Stimulated activated CD4-positive, alpha-beta T cell treated with anti-CD3 and anti-CD28 coated beads, Interleukin-1b, Interleukin-23, amount 100 ng/mL, for 4 hours (primary cell): ENCODE measurements at places on chromosomes 6 and 20.
A peak's percentile ranks its signal among the peaks of the same experiment; 100 is the strongest.

DNA sequence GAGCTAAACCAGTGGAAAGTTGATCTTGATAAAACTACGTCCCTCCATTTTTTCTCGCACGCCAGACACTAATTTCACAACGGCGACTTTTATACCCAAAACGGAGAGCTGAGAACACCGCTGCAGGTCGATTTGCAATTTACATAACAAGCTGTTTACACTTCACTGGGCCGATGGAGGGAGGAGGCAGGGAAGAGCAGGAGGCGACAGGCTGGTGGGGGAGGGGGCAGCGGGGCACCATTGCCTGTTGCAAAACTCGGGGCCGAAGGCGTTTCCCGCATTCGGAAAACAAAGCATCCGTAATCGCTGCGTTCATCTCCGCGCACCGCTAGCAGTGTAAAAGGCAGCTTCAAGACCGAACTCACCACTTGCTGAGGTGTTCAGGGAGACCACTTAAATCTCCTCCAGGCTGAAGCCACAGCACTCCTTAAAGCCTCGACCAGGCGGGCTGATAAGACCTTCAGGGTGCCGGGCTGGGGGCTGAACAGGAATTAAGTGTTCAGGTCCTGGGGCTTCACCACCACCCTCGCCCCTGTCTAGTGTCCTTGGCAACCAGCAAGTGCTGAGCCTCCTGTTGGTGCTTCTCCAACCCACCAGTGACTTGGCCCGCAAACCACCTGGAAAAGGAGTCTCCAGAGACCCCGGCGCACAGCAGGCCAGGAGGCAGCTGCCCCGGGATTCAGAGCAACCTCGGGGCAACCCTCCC lies 2.0 kb upstream of the FOXC1 start:
- DNase-seq = no peak

DNA sequence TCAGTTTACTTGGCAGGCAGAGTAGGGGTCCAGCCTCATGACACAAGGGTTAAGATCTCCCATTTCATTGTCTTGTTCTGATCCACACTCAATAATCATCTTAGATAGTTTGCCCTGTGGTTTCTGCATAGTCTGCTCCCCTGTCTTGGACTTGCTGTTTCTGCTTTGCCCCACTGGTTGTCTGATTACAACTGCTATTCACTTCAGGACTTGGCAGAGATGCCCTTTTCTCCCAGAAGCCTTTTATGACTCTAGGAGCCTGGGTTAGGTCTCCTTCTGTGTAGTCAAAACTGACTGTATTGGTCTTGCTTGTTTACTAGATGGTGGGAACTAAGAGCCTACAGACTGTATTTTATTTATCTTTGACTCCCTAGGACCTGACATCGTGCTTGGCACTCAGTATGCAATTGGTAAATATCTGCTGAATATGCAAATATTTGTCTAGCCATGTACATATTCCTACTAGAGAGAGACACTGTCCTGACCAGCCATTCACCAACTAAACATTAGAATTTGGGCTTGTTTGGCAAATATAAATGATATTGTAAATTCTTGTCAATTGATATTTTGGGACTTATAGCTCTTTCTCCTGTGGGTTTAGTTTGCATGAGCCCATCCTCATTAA lies 165.9 kb upstream of the KCNK16 start:
- DNase-seq = no peak

- DNase-seq = no peak
Observed at GRCh38 chr6:70310063-70310694, 7.3 kb upstream of the COL9A1 start.

- no peak for DNase-seq
Observed at GRCh38 chr6:27500177-27500576, 27.3 kb upstream of the ZNF184 start.

DNA sequence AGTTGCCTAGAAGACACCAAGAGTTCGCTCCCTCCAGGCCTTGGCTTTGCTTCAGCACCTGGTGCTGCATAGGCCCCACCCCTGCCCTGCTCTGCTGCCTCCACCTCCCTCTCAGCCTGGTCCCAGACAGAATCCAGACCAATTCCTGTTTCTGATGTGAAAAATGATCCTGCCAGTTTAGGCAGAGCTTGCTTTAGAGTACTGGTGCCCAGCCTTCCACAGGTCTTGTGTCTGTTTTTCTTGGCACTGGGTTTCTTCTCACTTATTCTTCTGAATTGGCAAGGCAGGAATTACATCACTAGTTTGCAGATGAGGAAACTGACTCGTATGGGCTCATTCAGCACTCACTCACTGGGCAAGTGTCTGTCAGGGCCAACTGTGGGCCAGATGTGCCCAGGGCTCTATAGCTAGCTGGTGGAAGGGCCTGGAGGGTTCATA lies 53.0 kb downstream of the HLA-A start:
- DNase-seq = no peak

GRCh38 chr6:4606821-4607704 lies 169.1 kb upstream of the CDYL start:
- DNase-seq = no peak

DNA sequence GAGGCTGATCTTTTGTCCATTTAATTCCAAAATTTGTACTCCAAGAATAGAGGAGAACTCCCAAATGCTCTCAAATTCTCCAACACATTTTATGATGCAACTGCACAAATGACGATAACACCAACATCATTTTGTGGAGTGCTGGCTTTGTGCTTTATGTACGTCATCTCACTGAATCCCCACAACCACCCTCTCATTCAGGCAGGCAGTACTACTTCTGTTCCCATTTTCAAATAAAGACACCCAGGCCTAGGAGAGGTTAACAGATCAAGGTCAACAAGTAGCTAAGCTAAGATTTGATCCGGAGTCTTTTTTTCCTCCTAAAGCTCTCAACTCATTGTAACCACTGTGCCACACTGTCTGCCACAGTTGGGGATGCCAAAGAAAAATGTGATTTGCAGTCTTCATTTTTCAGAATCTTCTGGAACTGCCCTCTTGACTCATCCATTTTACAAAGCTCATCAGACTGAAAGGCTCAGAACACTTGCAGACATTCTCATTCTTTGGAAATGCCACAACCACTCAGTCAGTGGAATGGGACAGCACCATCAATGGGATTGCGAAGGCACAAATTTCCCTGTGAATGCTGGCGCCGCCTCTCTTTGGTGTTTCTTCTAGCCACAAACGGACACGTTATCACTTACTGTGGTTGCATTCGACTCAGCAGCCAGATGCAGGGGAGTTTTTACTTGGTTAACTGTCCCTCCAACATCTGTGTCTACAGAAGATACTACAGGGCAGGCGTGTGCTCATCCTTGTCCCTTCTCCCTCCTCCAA lies 184.4 kb downstream of the GJA10 start:
- peak; percentile 45 for DNase-seq

DNA sequence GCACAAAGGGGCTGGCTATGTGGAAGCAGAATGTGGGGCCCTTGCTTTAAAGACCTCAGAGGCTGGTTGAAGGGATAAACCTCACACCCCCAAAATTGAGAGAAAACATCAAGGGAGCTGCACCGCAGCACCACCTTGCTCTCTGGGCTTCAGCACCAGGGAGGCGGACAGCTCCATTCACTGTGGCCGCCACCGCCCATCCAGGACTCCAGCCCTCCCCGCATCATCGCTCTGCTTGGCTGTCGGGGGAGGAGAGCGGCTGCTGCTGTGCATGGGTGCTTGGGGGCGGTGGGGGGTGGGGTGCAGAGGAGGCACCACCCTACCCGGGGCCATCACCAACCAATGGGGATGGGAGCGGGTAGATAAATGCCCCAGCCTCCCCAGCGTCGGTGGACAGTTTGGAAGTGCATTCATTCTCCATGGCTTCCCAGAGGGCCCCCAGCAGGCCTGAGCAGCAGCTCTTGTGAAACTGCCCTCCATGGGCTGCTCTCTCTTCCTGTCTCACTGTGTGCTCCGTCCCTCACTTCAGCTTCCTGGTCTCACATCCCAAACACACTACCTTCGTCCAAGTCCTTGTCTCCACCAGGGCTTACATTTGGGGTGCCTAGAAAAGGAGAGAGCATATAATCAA lies 75.7 kb upstream of the BHLHE23 start:
- no peak for DNase-seq

DNA sequence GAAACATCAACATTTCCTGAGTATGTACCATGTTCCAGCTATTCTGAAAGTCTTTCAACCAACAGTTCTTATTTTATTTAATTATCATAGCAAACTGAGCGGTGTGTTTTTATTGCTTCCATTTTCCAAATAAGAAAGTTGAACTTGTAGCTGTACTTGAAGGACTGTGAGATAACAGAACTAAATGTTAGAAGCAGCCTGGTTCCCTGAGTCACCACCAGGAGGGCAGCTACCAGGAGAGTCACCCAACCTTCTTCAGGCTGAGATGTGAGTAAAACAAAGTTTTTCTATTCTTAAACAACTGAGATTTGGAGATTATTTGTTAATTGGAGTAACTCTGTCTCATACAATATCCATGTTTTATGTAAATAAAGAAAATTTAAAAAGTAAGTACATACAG lies 403.4 kb downstream of the PKHD1 start:
- no peak for DNase-seq

DNA sequence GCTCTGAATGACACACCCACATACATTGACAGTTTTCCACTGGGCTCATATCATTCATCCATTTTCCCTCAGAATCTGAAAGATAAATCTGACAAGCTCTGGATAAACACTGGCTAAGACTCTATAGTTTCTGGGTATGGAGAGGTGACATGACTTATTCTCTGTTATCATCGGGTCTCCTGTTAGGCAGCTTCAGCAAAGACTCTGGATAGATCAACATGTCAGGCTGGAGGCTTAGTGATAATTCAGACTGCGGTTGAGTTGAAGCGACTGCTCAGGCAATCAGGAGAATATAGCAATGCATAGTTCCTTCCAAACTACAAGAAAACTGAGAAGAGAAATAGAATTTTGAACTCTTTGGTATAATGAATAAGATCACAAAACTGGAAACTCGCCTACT lies 394.6 kb downstream of the CBLN4 start:
- DNase-seq = no peak

DNA sequence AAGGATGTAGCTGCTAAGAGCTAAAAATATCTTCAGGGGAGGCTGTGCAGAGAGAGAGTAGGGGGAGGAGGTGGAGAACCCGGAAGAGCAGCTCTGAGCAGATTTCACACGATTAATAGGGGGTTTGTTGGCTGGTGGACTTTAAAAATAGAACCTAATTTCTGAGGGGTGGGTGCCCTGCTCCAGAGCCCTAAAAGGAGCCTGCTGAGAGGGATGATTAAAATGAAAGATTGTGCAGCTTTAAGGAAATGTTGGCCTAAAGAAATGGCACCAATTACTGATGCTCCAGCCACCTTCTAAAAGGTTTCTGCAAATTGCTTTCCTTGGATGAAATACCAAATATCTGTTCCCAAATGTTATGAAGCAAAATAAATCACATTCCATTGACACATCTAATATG lies 202.8 kb upstream of the BTBD3 start:
- DNase-seq = no peak

DNA sequence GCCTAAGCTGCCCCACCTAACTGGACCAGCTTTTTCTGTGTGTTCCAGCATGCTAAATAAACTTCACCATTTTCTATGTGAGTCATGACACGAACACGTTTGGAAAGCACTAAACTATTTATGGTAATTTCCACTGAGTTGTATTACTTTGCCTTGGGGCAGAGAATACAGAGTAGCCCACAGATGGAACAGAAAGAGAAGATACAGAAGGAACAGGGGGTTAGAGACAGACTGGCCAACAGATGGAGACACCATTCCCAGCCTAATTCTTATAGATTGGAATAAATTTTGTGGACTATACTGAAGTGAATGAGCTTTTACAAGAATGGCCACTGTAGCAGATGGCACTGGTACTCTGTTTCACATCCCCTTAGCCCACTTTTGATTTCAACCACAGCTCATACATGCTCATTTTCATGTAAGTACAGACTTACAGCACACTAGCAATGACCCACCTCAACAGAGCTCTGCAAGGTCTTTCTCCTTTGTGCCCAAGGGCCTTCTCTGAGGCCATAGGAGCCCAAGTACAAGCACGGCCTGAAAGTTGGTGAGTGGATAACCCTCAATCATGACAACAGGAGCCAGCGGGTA lies 13.1 kb upstream of the NT5DC1 start:
- no peak for DNase-seq

DNA sequence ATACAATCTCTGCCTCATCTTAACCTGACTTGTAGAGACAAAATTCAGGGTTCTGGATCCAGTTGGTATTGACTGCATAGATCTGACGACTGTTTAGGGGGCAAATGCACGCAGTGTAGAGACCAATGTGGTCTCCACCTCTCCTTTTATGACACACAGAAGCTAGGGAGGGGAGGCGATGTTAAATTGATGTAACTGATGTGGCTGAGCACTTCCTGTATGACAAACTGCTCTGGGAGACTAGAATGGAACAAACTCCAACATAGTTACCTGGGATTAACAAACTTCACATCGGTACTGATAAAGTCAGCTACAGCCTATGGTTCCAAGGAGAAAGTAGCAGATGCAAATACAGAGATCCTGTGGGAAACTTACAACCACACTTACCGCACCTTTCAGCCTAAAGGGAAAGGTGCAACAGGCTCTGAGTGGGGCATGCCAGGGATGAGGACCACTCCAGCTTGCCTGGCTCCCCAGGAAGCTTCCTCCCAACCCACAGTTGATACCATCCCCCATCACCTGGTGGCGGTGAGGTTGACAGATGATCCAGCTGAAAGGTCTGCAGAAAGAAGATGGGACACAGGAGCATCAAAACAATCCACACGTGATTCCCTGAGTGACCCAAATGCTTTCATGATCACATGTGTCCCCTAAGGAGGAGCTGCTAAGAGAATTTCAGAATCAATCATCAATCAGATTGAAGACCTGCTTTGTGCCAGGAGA lies 60.6 kb upstream of the MRPS10 start:
- DNase-seq = peak; percentile 10

DNA sequence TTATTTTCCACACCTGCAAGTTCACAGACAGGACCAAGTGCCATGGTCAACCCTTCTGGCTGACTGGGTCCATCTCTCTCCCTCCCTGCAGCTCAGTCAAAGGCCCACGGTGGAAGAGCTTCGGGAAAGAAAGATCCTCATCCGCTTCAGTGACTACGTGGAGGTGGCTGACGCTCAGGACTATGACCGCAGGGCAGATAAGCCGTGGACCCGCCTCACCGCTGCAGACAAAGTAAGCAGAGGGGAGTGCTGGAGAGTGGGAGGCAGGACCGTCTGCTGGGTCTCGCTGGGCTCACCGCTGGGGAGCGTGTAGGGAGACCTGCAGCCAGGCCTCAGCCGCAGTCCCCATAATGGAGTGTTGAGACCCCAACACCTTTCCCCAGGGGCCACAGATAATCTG lies 45.0 kb downstream of the TBC1D7 start:
- DNase-seq = no peak

DNA sequence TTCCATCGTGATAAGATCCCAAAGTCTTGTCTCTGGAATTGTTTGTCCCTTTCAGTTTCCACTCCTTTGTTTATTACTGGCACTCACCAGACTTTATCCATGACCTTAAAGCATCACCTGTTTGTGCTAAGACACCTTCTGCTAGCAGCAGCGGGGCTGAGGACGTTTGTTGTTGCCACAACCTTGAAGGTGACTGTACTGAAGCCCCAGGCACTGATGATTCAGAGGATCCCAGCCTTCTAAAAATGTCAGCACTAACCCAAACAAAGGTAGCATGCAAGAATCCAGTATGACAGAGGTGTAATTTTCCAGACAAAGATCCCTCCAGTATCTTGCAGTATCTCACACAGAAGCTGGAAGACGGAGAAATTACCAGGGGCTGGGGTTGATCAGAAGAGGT lies 28.9 kb upstream of the SMIM8 start:
- no peak for DNase-seq

- no peak for DNase-seq
Observed at GRCh38 chr6:12328701-12329100, 38.5 kb downstream of the EDN1 start.
